Stimulated activated CD4-positive, alpha-beta T cell treated with anti-CD3 and anti-CD28 coated beads, TNF-alpha, amount 100 ng/mL, for 48 hours (primary cell): ENCODE measurements at places on chromosomes 6 and 20.

DNA sequence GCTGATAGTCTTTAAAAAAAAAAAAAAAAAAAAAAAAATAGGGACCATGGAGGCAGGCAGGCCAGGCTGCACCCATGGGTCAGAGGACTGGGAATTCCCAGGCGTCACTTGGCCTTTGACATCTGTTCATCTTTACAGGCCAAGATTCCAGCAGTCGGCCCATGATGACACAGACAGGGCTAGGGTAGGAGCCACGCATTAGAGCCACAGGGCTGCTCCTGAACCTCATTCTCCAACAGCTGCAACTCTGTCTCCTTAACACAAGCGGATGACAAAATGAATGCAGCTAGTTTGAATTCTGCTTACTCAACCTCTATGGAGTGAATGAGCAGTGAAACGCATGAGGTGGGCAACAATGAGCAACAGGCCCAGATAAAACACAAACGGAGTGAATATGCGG lies 126.4 kb downstream of the LY86 start:
- DNase-seq, result no peak

GRCh38 chr6:106735136-106735633 lies 105.8 kb downstream of the QRSL1 start:
- no peak for DNase-seq

GRCh38 chr6:37532122-37532521 lies 32.4 kb upstream of the CCDC167 start:
- no peak for DNase-seq

- peak; percentile 9 for DNase-seq
These were observed 114.5 kb upstream of the SLC22A16 start for GRCh38 chr6:110590821-110591351.

DNA sequence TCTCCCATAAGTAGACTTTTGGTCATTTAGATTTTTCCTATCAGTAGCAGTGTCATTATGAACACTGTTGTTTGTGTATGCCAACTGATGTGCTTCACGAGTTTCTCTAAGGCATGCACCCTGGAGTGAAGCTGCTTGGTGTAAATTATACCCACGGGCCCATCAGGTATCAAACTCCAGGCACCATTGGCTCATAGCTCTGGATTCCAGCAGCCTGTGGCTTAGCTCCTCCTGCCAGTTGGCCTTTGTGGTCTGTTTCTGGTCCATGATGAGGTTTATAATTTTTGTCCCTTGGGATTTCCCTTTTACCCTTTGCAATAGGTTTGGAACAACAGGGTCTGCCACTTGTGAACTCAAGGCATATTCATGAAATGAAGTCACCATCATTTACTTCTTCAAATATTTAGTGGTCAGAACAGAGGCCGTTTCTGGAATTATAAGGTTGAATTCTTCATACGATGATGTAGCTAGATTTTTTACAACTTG lies 350.5 kb downstream of the PRL start:
- no peak for DNase-seq

DNA sequence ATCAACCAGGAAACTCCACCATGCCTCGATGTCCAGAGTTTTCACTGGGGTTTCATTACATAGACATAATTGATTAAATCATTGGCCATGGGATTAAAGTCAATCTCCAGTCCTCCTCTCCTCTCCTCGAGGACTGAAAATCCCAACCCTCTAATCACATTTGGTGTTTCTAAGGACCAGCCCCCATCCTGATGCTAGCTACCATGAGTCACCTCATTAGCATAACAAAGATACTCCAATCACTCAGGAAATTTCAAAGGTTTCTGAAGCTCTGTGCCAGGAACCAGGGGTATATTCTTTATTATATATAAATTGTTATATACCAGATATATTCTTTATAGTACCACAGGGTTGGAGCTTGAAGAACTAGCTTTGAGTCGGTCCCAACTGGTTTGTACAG lies 212.9 kb upstream of the PRND start:
- no peak for DNase-seq

DNA sequence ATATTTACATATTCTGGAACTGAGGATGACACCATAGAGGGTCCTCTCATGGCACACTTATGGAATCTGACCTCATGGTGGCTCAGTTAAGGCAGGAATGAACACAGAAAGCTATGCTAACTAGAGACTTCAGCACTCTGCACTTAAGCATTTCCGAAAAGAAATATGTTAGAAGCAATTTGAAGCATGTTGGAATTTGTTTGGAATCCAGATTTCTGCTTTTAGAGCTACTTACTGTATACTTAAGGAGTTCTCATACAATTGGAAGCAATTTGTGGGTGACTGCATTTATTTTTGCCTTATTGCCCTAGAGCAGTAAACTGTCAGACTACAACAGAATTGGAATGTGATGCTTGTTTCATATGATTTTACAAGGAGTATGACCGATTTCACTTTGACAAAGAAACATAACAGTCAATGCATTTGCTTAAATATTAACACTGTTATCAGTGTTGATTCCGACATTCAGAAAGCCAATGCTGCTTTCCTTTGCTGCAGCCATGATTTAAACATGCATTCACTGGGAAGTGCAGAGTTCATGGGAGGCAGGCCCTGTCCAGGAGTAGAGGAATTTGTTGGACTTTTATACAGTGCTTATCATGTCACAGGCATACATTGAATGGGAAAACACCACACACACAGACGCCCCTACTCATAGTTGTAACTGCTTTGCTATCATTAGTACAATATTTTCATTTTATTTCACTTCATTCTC lies 244.4 kb downstream of the SAMD5 start:
- no peak for DNase-seq

DNA sequence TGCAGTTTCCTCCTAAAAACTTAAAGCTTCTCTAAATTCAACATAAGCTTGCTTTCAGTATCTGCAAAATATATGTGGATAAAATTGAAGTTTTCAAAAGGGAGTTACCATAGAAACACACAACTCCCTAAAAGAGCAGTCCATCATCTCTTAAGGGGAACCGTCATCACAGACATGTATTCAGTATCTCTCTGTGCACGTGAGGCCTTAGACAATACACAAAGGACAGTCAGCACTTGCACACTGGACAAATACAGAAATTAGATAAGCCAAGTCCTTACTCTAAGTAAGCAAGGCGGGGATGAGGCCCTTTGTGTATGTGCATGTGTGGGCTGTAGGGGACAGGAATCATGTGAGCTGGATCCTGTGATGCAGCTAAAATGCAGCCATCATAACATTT lies 136.6 kb downstream of the BACH2 start:
- no peak for DNase-seq

GRCh38 chr20:63308218-63308911 lies 15.4 kb downstream of the COL20A1 start:
- no peak for DNase-seq

DNA sequence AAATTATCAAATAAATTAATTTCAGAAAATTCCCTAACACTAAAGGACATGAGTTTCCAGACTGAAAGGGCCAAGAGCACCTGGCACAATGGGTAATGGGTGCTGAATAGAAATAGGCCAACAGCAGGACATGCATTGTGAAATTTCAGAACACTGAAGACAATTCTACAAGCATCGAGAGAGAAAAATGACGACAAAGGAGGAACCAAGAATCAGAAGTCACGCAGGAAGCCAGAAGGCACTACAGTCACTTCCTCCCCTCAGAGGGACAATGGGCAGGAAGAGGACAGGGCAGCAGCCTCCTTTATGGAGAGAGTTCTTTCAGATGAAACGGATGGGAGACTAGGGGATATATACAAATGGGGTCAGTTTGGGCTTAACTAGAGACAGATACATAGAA lies 29.6 kb downstream of the PCNA start:
- DNase-seq, result no peak

DNA sequence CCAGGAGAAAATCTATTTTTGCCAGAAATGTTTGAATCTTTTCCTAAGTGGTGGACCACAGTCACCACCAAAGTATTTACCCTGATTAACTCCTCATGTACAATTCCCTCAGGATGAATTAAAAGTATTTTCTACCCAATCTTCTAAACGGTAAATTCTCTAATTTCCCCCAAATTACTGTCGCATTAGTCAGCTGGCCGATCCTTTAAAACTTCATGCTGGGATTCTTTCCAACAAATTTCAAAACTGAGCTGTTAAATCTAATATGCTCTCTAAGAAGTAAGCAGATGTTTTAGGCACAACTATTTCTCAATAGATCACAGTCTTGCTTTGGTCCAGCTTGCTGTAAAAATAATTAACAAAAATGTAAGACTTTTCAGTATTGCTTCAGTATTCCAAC lies 447.2 kb downstream of the FRK start:
- DNase-seq, result no peak

- DNase-seq, result no peak
These were observed 735.7 kb upstream of the HS3ST5 start for GRCh38 chr6:115078555-115078954.

DNA sequence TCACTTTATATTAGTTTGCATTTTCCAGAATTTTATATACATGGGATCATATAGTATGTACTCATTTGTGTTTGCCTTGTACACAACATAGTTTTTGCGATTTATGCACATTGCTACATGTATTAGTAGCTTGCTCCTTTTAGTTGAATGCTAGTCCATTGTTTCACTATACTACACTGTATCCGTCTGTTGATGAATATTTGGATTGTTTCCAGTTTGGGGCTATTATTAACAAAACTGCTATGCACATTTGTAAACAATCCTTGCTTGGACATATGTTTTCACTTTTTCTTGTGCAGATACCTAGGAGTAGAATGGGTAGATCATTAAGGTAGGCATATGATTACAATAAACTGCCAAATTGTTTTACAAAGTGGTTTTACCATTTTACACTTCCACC lies 3.9 kb upstream of the LRRC1 start:
- no peak for DNase-seq

DNA sequence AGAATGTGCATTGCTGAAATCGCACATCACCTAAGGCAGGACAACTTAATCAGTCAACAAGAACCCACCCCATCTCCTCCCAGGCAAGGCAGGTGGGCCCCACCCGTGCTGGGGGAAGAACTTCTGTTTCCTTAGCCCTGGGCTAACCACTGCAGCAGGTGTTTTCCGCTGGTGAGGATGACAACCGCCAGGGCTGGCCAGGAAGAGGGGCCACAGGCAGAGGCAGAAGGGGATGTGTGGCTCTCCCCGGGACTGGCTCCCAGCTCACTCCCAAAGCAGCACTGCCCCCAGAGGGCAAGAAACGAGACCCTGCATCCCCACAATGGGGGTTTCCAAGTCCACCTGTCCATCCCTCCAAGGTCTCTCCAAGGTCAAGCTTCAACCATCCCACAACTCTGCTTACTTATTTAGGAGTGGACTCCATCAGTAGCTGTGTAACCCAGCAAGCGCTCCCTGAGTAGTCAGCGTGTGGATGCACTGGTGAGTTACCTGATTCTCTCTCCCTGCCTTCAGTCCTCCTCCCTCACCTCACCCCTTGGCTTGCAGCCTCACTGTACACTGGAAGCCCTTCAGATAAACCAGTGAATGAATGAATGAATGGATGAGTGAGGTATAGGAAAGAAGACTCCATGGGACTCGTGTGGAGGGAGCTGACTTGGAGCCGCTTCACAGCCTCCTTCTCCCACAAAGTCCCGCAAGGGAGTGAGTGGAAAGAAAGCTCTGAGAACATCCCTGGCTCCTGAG lies 168.2 kb upstream of the CST7 start:
- DNase-seq, result no peak

DNA sequence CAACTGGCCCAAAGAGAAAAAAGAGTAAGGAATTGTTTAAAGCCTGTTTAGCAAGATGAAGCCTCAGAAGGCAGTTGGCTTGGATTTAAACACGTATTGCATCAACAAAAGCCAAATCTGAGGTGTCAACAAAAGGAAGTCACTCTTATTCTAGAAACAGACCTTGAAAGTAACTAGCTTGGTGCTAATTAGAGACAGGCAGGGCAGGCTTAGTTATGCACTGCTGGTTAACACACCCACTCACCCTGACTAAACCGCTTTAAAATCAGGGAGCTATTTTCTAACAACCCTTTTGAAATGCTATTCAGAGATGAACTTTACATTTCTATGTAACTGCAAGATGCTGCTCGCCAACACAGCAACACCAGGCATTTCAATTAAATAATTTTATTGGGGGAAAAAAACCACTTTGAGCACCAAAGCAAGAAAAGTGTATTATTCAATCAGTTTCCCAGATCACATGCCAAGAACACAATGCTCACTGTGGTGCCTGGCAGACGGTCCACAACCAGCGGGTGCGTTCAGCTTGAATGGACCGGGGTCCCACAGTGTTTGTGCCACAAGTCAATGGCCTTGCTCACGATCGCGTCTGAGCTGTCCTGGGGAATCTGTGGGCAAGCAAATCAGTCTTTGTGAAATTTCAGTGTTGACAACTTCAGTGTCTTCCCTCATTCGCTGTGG lies 23.6 kb downstream of the TBC1D7 start:
- no peak for DNase-seq

- DNase-seq, result no peak
These were observed 14.4 kb downstream of the CYB5R4 start for GRCh38 chr6:83873869-83874268.

- no peak for DNase-seq
These were observed 104.5 kb upstream of the ADGRF1 start for GRCh38 chr6:47146431-47147174.

DNA sequence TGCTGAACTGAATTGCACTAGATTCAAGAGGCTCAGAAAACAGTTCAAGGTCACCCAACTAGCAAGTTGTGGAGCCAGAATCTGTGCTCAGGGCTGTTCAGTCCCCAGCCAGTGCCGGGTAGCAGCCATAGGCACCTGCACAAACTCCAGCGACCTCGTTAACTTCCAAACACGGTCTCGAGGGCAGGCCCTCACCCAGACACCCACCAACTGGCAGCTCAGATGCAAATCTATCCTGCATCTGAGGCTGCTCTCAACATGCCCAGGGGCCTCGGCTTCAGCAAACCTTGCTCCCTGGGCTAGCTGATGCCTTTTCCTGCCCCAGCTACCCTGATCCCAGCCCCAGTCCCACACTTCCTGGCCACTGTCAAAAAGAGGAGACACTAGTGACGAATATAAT lies 3.7 kb downstream of the JPH2 start:
- DNase-seq, result no peak

DNA sequence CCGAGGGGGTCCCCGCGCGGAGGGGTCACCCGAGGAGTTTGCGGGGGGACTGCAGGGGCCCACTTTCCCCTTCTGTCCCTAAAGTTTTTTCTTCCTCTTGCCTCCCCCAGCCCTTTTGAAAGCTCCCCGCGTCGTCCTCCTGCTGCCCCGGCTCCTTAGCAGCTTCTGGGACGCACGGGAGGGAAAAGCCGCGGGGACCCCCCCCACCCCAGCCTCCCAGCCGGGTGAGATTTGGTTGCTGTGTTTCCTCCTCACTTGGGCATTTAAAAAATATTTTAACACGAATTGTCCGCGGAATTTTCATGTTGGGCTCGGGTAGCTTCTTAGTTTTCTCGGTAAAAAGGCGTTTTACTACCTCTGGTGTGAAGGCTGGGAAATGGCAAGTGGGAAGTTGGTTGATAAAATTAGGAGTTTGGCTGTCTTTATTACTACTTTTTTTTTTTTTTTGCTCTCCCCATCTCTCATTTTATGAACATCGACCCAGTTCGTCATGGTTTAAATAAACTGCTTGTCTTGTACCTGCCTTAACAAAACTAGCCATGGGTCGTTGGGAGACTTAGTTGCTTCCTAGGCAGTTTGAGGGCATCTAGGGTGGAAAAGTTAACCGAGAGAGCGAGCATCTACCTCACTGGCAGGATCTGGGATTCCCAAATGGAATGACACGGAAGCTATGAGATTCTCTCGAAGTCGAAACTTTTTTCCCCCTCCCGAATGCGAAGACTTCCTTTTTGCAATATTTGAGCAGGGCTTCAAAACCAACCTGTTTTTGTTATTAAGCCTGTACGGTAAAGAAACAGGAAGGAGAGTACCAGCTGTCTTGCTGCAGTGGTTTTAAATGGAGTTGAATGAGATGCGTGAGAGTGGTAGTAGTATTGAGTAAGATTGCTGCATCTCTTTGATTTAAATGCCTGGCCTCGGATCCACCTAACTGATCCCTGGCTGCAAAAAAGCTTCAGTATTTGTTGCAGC lies 868 bp downstream of the NCOA3 start:
- DNase-seq, result no peak

- DNase-seq, result peak; percentile 77
These were observed 108.7 kb downstream of the NCOA3 start for GRCh38 chr20:47610247-47610944.
